Fibroblast of lung (primary cell): ENCODE measurements at places on chromosomes 2 and 18. TPM values are rescaled to one million over a fixed set of nuclear protein-coding genes. Genes with fewer than 3 reads are reported as not detected.

- no peak for DNase-seq
These were observed 13.9 kb upstream of the MLPH start for GRCh38 chr2:237472909-237473877.

GRCh38 chr2:120927265-120927628, 191.6 kb downstream of the GLI2 start:
- DNase-seq: no peak

GRCh38 chr2:198913394-198914152, 544.2 kb downstream of the SATB2 start:
- no peak for DNase-seq

DNA sequence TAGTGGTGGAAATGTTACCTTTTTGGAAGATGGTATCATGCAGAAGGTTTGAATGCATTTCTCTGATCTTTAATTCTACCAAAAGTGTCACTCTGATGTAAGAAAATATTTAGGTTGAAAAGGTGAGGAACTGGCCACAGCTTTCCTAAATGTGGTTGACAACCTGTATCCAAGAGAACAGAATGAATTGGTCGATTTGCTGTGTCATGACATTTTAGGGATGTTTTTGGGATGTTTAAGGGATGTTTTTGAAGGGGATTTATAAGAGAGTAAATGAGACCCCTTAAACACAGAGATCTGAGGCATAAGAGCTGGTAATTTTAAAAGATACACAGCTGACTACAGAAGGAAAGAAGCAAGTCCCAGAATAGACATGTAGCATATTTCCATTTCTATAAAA, 270.8 kb upstream of the EPAS1 start:
- no peak for DNase-seq

DNA sequence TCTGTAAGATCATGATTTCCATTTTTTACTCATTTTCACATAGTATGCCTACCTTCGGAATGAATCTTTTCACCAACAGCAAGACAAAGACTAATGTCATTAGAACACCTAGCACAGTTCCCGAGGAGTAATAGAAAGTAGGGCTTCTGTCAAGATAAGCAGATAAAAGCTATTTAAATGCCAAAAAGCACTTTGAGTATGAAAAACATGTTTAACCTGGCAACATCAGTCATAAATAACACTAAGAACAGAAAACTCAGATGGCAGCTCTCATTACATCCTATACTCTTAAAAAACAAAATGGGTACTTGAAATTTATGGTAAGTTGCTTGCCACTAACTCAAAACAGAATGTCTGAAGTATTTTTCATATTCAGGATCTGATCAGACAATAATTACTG, 17.1 kb downstream of the NEMP2 start:
- DNase-seq: no peak

DNA sequence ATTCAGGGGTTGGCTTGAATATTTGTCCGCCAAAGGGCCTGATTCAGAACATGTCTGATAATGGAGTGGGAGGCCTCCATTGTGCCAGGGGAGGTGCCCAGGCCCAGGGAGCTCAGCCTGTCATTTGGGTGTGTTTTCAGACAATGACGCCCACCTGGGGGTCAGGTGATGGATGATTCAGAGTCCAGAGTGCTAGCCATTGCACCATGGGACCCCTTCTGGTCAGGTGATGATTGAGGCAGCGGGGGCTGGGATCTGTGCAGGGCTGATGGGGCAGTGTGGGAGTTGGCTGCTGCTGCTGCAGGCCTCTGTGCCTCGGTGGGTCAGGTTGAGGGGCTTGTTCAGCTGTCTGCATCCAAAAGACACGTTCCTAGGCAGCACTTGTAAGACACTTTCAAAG, 8.3 kb upstream of the ARHGEF4 start:
- no peak for DNase-seq

DNA sequence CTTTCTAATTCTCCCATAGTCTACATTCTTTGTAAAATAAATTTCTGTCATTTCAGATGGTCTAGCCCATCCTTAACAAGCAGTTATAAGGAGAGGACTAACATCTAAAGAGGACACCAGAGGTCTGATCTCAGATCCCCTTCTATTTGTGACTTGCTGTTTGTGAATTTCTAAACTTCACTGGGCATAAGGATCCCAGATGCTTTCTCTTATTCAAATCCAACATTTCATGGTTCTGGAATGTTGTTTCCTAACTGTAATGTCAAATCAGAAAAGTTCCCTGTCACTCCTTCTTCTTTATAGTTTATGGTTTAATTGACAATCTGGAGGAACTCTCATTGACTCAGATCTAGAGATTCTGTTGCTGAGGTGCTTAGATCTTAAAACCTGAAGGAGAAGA, 430.2 kb downstream of the MEIS1 start:
- no peak for DNase-seq

DNA sequence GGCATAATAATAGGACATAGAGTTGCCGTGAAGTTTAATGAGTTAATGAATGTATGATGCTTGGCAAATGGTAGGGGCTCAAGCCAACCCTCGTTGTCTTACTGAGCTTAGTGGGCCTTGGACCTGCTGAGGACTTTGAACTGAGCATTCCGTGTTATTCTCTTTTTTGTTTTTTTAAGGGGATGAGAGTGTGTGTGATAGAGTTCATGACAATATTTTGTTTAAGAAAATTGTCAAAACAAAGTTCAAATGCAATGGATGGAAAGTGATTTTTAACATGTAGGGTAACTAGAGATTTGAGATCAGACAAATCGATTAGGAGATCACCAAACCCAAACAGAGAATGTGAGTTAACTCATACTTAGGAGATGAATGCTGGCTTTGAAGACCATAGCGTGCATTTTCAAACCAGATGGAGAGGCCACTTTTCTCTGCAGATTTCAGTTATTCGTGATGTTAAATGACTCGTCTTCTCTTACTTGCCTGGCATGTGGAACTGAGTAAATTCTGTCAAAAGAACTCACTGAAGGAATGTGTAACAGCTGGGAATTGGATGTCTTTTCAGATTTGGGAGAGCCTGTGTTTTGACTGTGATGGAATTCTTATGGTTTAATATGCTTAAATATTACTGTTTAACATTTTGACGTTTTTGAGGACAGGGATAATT, 88.7 kb downstream of the NEDD4L start:
- peak; percentile 28 for DNase-seq

GRCh38 chr2:128369108-128369555, 50.5 kb upstream of the HS6ST1 start:
- peak; percentile 53 for DNase-seq

GRCh38 chr2:223180463-223180862, 128.5 kb downstream of the KCNE4 start:
- DNase-seq: no peak

DNA sequence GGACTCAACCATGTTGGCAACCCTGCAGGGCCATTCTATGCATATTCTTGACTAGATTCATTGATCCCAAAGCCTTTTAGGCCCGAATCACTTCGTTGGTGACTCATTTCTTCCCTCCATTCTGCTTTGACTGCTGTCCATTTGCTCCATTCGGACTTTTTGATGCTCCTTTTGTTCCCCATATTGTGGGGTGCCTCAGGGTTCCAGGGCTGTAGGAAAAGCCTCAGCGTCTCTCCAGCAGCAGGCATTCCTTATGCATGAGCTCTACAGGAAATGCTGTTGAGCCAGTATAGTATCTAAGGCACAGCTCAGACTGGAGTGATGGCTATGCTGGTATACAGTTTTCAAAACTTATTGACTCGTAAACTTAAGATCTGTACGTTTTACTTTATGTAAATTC, 292.6 kb downstream of the PRKCE start:
- peak; percentile 57 for DNase-seq

- DNase-seq: peak; percentile 98
These were observed 72.2 kb upstream of the CHRNA1 start for GRCh38 chr2:174836377-174836994.

- no peak for DNase-seq
These were observed 86.9 kb downstream of the TRIB2 start for GRCh38 chr2:12803607-12804006.

- no peak for DNase-seq
These were observed 31.2 kb downstream of the ITGB1BP1 start for GRCh38 chr2:9391961-9392720.

GRCh38 chr2:39118786-39119499, 1.9 kb downstream of the SOS1 start:
- peak; percentile 34 for DNase-seq

DNA sequence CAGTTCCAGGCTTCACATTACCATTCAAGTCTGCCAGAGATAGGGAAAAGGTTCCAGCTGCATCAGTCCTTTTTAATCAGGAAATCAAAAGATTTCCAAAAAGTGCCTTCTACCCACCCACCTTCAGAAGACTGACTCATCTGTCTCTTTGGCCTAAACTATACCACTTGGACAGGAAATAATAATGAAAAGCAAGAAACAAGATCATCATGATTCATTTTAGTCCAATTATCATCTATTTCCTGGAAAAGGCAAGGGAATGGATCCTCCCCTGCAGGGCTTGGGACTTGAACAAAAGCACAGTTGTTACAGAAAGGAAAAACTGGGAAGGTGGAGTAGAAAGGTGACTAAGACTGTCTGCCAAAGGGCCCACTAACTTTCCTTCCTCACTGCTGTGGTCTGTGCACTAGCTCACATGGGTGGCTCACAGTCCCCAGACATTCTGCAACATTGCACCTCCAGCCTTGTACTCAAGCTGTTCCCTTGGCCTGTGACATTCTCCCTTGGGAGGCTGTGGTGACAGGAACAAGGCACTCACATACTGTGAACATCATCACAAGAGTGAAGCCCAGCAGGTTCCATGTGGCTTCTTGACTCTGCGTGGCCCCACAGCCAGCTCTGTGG, 75.3 kb downstream of the VSNL1 start:
- peak; percentile 21 for DNase-seq

- no peak for DNase-seq
These were observed 240.5 kb downstream of the METTL4 start for GRCh38 chr18:2330764-2331163.

- no peak for DNase-seq
These were observed 1938.0 kb upstream of the PIK3C3 start for GRCh38 chr18:40017021-40017420.

DNA sequence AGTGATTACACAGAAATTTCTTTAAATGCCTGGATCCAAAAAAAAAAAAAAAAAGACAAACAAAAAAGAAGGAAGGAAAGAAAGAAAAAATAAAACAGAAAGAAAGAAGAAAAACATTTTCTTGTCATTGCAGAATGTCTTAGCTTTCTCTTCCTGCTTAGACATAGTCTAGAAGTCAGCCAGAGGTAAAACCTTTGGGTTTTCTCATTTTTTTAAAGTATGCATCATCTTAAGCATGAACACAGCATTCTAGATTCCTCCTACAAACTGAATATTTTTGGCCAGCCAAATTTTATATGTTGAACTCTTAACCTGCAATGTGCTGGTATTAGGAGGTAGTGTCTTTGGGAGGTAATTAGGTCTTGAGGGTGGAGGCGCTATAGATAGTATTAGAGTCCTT, 243.9 kb downstream of the TRIB2 start:
- peak; percentile 62 for DNase-seq

- DNase-seq: no peak
These were observed 24.3 kb downstream of the COA5 start for GRCh38 chr2:98583816-98584618.

- peak; percentile 88 for DNase-seq
These were observed 44.0 kb downstream of the KLF7 start for GRCh38 chr2:207121784-207122183.

- DNase-seq: no peak
These were observed 205.1 kb downstream of the DNAH7 start for GRCh38 chr2:195863564-195863963.

DNA sequence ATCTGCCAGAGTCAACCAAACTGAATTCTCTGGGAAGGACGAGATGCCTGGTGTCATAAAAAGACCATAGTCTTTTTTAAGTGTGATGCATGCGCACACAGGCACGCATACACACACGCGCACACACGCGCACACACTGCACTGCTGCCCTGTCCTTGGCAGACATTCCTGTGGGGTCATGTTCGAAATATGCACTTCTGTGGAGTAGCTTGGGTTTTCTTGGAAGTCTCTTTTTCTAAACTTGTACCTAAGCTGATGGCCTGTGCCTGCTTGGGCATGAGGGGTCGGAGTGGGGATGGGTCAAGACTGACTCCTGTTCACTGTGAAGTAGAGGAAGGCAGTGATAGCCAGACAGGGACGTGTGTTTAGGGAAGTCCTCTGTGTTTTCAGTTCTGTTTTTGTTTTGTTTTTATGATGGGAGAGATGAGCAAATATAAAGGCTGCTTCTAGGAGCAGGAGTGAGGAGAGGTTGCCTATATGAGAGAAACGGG, 4.0 kb upstream of the RMC1 start:
- DNase-seq: peak; percentile 65

GRCh38 chr2:121303531-121304263, 18.7 kb upstream of the TFCP2L1 start:
- DNase-seq: no peak

DNA sequence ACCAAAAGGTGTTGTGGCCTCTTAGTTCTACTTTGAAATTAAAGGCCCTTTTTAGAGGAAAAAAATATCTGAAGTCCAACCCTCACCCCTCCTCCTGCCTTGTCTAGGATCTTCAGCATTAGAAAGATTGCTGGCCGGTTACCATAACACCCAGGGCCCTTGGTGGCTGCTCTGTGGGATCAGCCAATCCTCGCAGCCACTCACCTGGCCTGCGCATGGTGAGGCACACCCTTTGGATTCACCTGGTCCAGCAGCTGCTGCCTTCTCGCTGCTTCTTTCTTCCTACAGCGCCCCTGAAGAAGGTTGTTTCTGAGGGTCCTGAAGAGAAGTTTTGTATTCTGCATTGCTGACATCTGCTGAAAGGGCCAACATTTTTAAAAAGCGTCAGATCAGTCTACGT, 25.2 kb downstream of the DYTN start:
- no peak for DNase-seq

- no peak for DNase-seq
These were observed 317.3 kb upstream of the TFPI start for GRCh38 chr2:187871506-187871905.

- DNase-seq: no peak
These were observed 75.2 kb downstream of the CABLES1 start for GRCh38 chr18:23210526-23210925.

DNA sequence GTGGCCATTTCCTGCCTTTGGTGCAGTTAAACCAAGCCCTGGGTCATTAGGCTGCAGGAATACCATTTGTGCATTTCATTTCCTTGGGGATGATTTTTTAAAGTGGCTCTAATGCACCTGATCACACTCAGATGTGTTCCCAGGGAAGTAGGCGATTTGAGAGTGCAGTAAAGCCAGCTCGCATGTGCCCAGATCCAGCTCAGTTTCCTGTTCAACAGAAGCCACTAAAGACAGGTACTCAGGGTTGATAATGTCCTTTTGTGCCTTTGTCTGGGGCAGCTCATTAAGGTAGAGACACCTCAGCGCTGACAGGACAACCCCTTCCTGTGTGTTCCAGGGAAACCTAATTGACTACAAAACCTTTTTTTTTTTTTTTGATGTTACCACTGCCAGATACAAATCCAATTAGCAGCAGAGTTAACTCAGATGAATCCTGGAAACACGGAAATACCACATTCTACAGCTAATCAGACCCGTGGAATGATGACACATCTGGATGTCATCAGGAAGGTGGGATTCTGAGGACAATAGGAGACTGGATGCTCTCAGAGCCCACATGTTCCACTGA, 15.2 kb upstream of the CHRNA1 start:
- DNase-seq: peak; percentile 89

Gene PHOSPHO2
- 3.9 and 5.4 TPM in 2 replicates for total RNA-seq

Gene IFIH1
- total RNA-seq: 10.0 and 11.4 TPM in 2 replicates

Gene TACR1
- total RNA-seq: 0.17 TPM in 1 of 2 replicates, not detected in the other

Gene COL5A2
- 200 and 253 TPM in 2 replicates for total RNA-seq

Gene CABYR
- 5.6 and 14.0 TPM in 2 replicates for total RNA-seq

Gene TRIM54
- 0.17 TPM in 1 of 2 replicates, not detected in the other for total RNA-seq

Gene ITGB6
- not detected in 2 replicates for total RNA-seq

Gene ZNF385B
- total RNA-seq: under 0.01 TPM in 1 of 2 replicates, not detected in the other

Gene CXCR2
- total RNA-seq: not detected in 2 replicates

Gene NTSR2
- total RNA-seq: under 0.01 TPM in 1 of 2 replicates, not detected in the other

Gene LMAN1
- total RNA-seq: 132 and 170 TPM in 2 replicates
